ENCODE measurements at places on chromosomes 12 and 14.

- DNase-seq: no peak
These were observed 592.2 kb downstream of the NRXN3 start for GRCh38 chr14:78762331-78762730.

DNA sequence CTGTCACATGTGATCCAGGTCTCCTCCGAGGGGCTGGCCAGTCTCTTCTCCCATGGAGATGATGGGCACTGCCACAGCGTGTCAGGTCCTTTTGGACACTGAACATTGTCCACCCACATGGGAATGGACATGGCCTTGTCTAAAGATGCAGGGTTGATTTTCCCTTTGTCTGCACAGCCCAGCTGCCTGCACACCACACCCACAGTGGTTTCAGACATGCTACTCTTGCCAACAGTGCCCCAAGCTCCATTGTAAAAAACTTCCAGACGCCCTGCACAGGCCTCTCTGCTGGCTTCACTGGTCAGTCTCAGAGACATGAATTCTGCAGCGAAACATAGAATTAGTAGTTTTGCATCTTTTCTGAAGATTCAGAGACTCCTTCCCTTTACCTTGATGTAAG is 18.5 kb downstream of the CD163 start:
- no peak for DNase-seq

GRCh38 chr14:73944432-73945158 is 5.3 kb downstream of the FAM161B start:
- no peak for DNase-seq

GRCh38 chr12:4918950-4919660 is 9.4 kb downstream of the KCNA1 start:
- no peak for DNase-seq
